ENCODE measurements at places on chromosomes 6 and 20.

GRCh38 chr6:124798942-124799496 lies 163.2 kb upstream of the RNF217 start:
- DNase-seq = no peak

- DNase-seq = no peak
Observed at GRCh38 chr20:3082955-3083952, 1.3 kb downstream of the AVP start.

DNA sequence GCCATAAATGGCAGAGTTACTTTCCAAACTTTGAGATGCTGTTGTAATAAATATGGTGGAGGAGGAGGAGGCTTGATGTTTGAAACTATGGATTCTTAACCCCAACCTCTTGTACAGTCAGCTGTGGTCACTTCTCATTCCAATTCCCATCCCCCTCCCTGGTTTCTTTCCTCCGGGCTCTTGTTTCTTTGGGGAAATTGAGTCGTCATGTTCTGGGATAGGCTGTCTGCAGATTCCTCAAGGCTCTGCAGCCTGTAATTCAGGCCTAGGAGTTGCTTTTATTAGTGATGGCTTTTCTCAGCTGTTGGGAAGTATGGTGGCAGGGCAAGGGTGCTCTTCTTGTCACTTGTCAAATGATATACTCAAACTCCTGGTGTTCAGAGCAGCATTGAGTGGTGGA lies 2.6 kb downstream of the PTK7 start:
- DNase-seq = no peak

DNA sequence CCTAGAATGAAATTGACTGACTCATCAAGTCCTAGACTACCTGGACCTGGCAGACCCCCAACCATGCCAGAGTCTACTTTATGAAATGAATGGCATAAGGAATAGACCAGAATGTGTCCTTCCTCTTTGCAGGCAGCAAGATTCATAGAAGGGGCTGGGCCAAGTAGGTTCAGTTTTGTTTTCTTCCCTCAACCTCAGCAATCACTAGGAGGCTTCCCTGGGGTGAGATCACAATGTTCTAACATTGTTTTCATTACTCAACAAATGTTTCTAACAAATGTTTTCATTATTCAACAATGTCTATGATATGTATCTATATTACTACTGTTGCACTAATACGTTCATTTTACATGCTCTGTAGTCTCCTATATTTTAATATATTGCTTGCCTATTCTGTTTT lies 8.4 kb upstream of the FAM162B start:
- no peak for DNase-seq

DNA sequence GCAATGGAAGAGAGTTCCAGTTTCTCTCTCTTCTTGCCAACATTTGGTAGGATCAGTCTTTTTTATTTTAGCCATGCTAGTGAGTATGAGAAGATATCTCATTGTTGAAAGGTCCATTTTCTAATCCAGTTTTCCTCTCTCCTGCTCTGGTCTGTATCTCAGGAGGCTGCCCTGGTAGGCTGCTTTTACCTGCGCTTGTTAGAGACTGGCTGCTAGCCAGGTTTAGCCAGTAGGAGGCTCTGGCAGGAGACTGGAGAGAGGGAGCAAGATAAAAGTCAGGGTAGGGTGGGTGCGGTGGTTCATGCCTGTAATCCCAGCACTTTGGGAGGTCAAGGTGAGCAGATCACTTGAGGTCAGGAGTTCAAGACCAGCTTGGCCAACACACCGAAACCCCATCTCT lies 68.6 kb upstream of the FOXP4 start:
- DNase-seq = no peak

DNA sequence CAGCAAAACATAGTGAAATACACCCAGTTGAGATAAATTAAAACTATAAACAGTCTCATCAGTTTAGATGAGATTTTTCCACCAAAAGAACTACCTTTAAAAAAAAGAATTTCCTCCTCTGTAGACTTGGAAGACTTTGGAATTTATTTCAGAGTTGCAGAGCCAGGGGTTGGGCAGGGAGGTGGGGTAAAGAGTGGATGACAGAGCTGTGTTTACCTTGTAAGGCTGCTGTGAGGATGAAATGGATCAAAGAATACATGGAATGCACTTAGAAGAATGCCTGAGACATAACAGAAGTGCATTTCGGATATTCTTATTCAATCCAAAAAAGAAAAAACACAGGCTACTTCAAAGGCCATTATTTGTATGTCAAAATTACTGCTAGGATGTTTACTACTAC lies 6.4 kb upstream of the LY86 start:
- DNase-seq = no peak

DNA sequence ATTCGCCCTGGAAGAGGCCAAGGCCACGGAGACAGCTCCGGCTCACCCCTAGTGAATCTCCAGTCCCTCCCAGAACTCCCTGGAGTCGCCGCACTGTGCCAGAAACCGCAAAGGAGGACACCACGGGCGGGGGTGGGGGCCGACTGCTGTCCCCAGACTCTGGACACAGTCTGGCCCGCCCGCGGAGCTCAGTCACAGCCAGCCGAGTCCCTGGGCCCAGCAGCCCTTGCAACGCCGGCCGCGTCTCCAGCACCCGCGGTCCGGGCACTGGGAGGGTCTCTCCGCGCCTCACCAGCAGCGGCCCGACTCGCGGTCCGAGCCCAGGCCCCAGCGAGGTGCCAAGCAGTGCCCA lies 518 bp downstream of the PEX6 start:
- DNase-seq = no peak

GRCh38 chr6:20771409-20771808 lies 237.2 kb downstream of the CDKAL1 start:
- DNase-seq = no peak

All from NCI-H187 treated with DMSO at 0.1 percent for 48 hours (cell line).